Bone marrow (tissue), 2 donors: ENCODE measurements at places on chromosomes 7 and 10.

DNA sequence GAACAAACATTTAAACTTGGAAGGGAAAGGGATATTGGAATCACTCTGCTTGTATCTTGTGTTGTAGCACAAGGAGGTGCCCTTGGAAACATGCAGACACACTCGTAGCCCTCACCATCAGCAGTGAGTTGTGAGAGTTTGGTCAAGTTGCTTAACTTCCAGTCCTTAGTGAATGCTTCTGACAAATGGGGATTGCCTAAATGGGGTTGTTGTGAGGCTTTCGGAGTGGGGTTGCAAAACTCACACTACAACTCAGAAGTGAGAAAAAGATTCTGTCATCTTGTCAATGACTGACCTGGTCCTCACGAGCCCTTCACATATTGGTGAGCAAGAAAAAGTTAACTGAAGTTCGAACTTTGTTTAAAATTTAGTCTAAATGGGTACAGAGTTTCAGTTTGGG, 29.0 kb upstream of the GSDME start:
- DNase-seq = peak; percentile 7

DNA sequence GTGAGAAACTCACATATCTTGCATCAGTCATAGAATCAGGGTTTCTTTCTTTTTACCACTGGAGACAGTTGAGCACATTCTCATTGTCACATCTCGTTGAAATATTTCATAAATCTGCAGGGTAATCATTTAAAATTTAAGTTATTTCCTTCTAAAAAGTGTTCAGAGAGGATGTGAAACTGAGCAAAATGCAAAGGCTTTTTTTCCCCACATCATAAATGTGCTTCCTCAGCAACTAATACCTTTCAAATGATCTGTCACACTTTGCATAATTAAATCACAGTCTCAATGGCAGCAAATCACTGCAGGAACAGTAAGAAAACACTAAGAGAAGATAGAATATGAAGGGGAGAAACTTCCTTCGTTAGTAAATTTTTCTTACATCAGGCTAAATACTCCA, 187.5 kb downstream of the EVX1 start:
- no peak for DNase-seq

GRCh38 chr7:130363026-130363847, 17.1 kb upstream of the CPA1 start:
- no peak for DNase-seq

GRCh38 chr7:47373871-47374451, 207.9 kb downstream of the TNS3 start:
- no peak for DNase-seq

GRCh38 chr10:25026463-25026862, 10.1 kb downstream of the THNSL1 start:
- DNase-seq = no peak

GRCh38 chr10:132231656-132232022, 44.9 kb downstream of the DPYSL4 start:
- no peak for DNase-seq

DNA sequence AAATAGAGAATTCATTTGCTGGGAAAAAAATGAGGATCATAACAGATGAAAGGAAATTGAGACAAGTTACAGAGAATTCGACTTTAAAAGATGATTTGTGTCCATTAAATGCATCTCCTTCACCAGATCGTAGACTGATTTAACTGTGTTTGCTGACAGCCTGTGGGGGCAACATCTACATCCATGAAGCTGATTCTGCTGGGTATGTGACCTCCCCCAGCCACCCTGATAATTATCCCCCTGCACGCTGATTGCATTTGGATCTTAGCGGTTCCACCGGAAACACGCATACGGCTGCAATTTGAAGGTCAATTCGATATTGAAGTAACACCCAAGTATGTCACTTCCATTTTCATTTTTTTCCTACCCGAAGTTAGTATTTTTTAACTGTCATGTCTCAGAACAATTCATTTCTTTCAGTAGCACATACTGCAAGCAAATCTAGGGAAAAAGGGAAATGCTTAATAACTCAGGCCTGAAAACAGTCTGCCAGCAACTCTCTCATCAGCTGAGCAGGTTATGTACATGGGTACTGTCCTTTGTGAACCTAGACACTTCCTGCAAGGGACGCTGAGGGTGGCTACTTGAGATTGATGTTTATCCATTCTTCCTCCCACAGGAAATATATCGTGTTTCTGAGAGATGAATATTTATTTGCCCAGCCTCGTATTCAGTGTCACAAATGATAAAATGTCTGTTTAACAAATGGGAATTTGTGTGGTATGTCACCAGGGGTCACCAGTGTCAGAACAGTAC, 134.9 kb downstream of the ZNF22 start:
- no peak for DNase-seq

DNA sequence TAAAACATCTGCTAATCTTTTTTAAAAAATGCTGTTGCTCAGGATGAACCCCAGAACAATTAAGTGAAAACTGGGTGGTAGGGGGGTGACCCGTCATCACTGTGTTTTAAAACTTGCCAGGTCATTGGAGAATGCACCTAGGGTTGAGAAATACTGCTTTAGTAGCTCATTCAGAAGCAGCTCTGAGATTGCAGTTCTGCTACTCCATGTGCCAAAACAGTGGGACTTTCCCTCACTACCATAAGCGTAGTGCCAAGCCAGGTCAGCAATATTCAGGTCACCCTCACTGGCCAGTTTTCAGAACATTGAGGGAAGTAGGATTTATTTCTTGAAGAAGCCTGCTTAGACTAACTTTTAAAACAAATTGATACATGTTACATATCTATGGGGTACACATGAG, 5.2 kb downstream of the STEAP2 start:
- DNase-seq = no peak

DNA sequence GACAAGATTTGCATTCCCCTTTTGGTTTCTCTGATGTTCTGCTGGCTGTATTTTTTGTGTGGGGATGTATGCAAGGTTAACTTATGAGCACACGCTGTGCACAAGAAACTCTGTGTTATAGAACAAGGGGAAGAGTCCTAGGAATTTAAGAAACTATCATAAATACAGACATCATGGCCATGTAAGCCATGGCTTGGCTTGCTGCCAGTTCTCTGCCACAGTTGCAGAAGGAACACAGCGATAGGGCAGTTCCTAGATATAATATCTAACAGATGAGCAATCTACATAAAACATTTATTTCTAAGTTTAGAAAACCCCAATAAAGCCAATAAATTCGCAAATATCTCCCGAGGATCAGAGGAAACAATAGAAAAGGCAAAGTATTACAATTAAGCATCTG, 153.3 kb downstream of the LRRTM3 start:
- DNase-seq = no peak
